Lung (tissue), 17 donors: ENCODE measurements at places on chromosomes 1 and 21. TPM values are rescaled to one million over a fixed set of nuclear protein-coding genes. Genes with fewer than 3 reads are reported as not detected.

DNA sequence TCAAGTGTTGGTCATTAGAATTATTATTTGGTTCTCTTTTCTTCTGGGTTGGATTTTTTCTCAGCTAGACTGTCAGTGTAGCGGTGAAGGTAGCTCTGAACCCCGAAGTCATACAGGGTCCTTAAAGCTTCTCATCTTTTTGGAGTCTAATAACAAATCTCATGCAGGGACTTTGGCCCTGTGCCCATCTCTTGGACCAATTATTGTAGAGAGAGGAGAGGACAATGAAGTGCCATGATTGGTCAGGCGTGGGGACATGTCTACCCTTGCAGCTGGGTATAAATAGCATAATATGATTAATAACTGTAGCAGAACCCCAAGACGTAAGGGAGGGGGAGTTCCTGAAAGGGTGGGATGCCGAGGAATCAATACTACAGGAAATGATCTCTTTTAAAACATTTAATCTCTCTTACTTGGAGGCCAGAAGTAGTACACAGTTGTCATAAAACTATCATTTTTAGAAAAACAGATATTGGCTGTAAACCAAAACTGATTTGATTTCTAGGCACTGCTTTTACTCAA, 8.8 kb downstream of the MAGI3 start:
- H3K36me3 ChIP-seq = no peaks in the 10 kb centered on the region
- H3K27me3 ChIP-seq = no peaks in the 10 kb centered on the region
- no peak overlapping the region for H3K27ac ChIP-seq
- H3K4me3 ChIP-seq = no peak overlapping the region
- H3K4me1 ChIP-seq = peaks cover 3% of the 10 kb centered on the region

GRCh38 chr1:220278991-220279390, 6.7 kb upstream of the RAB3GAP2 start:
- H3K27ac ChIP-seq = no peak overlapping the region
- no peaks in the 10 kb centered on the region for H3K36me3 ChIP-seq
- H3K4me3 ChIP-seq = no peak overlapping the region
- no peak for DNase-seq

- H3K27me3 ChIP-seq = no peaks in the 10 kb centered on the region
- H3K36me3 ChIP-seq = peaks cover 5% of the 10 kb centered on the region
- peak overlapping the region; percentile 71 for H3K4me3 ChIP-seq
- H3K4me1 ChIP-seq = no peaks in the 10 kb centered on the region
- peak; percentile 56 for DNase-seq
These were observed 610 bp downstream of the WDR26 start for GRCh38 chr1:224433701-224434672.

DNA sequence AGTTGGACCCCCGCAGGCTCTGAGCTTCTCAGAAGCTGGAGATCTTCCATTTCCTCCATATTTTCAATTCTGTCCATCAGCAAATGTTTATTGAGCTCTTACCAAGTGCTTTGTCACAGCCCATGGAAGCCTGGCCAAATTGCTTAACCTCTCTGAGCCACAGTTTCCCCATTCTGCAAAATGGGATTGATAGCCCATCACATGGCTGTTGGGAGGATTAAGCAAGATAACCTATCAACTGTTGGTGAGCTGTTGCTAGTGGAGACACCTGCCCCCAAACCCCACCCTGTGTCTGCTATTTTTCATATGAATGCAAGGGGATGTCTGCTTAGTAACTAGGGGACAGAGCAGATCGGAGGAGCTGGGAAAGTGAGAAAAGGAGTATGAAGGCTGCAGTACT, 38.3 kb downstream of the CD34 start:
- H3K27me3 ChIP-seq = no peaks in the 10 kb centered on the region
- peaks cover 7% of the 10 kb centered on the region for H3K4me1 ChIP-seq
- H3K27ac ChIP-seq = no peak overlapping the region
- H3K36me3 ChIP-seq = no peaks in the 10 kb centered on the region
- no peak for DNase-seq

GRCh38 chr21:35517865-35518264, 468.8 kb upstream of the RUNX1 start:
- H3K4me3 ChIP-seq = no peak overlapping the region
- H3K36me3 ChIP-seq = no peaks in the 10 kb centered on the region
- no peaks in the 10 kb centered on the region for H3K4me1 ChIP-seq
- no peak for DNase-seq
- H3K27me3 ChIP-seq = no peaks in the 10 kb centered on the region
- H3K27ac ChIP-seq = no peak overlapping the region

GRCh38 chr21:37496972-37497371, 130.4 kb downstream of the DYRK1A start:
- H3K4me1 ChIP-seq = no peaks in the 10 kb centered on the region
- DNase-seq = no peak
- no peak overlapping the region for H3K4me3 ChIP-seq
- no peaks in the 10 kb centered on the region for H3K27me3 ChIP-seq

DNA sequence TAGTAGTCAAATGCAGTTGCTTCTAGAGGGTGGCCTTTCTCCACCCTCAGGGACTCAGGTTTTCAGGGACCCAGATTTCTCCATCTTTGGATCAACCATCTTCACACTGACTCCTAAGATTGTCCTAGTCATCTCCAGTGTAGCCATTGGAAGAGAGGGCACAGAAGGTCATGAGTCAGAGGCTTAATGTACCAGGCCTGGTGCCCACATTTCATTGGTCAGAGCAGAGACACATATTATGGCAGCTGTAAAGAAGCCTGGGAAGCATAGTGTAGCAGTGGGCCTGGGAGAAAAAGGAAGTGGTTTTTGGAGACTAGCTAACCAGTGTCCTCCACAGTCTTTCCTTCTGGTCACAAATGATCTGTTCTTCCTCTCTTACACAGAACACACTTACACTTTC, 122.5 kb downstream of the GIPC2 start:
- H3K36me3 ChIP-seq = no peaks in the 10 kb centered on the region
- no peak for DNase-seq
- no peaks in the 10 kb centered on the region for H3K27me3 ChIP-seq

GRCh38 chr1:54842963-54843362, 41.8 kb upstream of the TTC22 start:
- H3K27me3 ChIP-seq = no peaks in the 10 kb centered on the region
- H3K27ac ChIP-seq = no peak overlapping the region
- H3K36me3 ChIP-seq = no peaks in the 10 kb centered on the region
- H3K4me1 ChIP-seq = no peaks in the 10 kb centered on the region
- no peak for DNase-seq

DNA sequence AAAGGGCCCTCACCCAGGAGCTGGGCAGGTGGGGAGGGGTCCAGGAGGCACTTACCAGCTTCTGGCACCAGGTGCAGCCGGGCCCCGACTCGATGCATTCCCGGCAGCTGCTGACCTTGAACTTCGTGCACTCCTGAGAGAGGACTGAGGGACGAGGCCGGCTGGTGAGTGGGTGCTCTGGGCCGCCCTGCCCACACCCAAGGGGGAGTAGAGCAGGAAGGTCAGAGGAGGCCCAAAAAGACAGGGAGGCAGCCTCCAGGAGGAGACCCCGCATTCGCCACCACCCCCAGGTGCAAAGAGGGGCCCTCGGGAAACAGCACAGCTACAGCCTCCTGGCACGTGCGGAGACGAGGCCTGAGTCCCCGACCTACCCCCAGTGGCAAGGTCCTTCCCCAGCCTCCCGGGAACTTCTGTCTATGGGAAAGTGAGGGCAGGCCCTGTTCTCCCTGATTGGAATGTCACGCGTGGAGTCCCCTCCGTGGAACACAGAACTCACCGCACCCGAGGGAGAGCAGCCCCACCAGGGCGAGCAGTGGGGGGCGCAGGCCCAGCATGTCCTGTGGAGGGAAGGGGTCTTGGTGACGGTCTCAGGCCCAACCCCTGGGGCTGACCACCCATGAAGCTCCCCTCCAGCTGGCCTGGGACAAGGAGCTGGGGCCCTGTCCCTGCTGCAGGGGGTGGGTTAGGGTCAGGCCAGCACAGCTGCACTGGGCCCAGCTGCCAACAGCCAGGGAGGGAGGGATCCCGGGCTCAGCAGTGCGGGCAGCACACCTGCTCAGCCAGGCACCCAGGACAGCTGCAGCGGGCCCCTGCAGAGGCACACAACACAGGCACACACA, 10.3 kb downstream of the ITGB2 start:
- H3K4me1 ChIP-seq = no peaks in the 10 kb centered on the region
- no peak for DNase-seq
- H3K27me3 ChIP-seq = no peaks in the 10 kb centered on the region
- no peak overlapping the region for H3K4me3 ChIP-seq
- H3K27ac ChIP-seq = no peak overlapping the region

- H3K36me3 ChIP-seq = no peaks in the 10 kb centered on the region
- no peak for DNase-seq
- H3K27me3 ChIP-seq = no peaks in the 10 kb centered on the region
- H3K4me3 ChIP-seq = no peak overlapping the region
These were observed 249.8 kb upstream of the PLD5 start for GRCh38 chr1:242774256-242774655.

The CTSK gene
- total RNA-seq = 11.1 TPM

The CNIH3 gene
- 3.1 TPM for total RNA-seq

The GPR37L1 gene
- total RNA-seq = not detected

The PDXK gene
- total RNA-seq = 62.7 TPM

The WNT4 gene
- 4.2 TPM for total RNA-seq

The DNAJC6 gene
- 4.6 TPM for total RNA-seq

The IL20 gene
- total RNA-seq = not detected

The AIM2 gene
- 0.97 TPM for total RNA-seq
